ENCODE measurements at places on chromosomes 12 and 14.

DNA sequence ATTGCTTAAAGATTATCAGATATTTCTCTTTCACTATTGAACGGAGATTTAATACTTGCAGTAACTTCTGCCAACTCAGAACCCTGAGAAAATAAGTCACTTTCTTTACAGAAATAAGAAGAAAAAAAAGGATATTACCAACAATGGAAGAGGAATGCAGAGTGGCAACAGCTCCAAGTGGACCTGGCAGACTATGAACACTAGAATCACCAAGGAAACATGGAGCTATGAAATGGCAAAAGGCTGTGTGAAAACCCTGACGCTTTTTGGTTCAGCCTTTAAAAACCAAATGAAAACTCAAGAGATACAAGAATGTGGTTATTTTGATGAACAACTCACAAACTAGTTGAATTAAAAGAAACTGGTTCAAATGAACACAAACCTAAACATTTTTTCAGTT lies 17.7 kb downstream of the DTD2 start:
- no peak for DNase-seq

DNA sequence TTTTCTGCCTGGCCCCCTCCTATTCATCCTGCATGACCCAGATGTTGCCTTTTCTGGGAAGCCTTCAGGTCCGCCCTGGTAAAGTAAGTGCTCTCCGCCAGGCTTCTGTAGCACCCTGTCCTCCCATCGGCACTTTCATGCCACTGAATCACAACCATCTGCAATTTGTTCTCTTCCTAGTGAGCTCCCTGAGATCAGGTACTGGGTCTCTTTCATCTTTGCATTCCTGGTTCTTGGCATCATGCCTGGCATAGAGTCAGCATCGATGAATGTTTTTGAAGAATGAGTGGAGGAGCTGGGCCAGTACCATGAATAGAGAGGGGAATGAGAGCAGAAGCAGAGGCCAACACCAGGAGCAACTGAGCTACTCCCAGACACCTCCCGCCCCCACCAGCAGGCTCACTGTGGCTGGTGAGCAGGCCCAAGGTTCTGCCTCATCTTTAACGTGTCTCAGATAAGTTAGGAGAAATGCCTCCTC lies 13.1 kb downstream of the ZDHHC22 start:
- DNase-seq: no peak

DNA sequence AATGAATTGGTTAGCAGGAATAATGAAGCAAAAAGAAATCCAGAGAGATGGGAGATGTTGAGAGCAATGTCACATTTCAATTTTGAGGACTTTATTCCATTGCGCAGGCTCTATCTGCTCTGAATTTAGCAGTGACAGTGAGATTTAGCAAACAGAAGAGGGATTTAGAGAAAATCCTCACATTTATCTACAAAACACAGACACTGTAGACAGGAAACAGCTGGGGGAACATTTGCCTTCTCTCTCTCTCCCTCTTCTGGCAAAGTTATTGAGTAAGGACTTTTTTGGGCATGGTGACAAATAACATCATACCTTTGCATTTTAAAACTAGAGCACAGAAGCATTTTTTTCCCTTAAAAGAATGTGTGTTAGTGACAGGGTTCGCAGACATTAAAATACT lies at the start of gene IGF1:
Gene IGF1, minus strand, starts transcription at position 158 of the 400 bp plus-strand sequence. CDS start 182 bp downstream, outside the sequence.
- DNase-seq: no peak

DNA sequence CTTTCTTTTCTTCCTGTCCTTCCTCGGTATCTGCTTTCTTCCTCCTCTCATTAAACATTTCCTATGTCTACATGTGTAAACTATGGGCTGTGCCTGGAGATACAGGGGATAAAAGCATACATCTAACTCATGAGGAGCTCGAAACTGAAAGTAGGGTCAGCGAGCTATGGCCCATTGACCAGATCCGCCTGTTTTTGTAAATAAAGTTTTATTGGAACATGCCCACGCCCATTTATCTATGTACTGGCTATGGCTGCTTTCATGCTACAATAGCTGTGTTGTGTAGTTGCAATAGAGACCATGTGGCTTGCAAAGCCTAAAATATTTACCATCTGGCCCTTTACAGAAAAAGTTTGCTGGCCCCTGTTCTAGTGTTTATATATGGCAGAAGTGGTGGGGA lies 500.8 kb upstream of the GARIN6 start:
- DNase-seq: no peak

Data from AG04449 (cell line).